ENCODE measurements at places on chromosomes 1 and 21.

GRCh38 chr21:43361127-43361492, 65.8 kb downstream of the SIK1 start:
- no peak for DNase-seq

GRCh38 chr1:153779781-153780541, 4.8 kb downstream of the SLC27A3 start:
- DNase-seq, result no peak

GRCh38 chr21:41745971-41746743, 20.7 kb downstream of the RIPK4 start:
- no peak for DNase-seq

GRCh38 chr1:211944733-211945500, 90.4 kb downstream of the INTS7 start:
- no peak for DNase-seq

GRCh38 chr21:46038871-46039397, 57.4 kb downstream of the COL6A1 start:
- no peak for DNase-seq

- DNase-seq, result no peak
Observed at GRCh38 chr1:20507248-20507563, 745 bp downstream of the MUL1 start.

GRCh38 chr1:192574073-192574472, 1.5 kb upstream of the RGS1 start:
- DNase-seq, result no peak

DNA sequence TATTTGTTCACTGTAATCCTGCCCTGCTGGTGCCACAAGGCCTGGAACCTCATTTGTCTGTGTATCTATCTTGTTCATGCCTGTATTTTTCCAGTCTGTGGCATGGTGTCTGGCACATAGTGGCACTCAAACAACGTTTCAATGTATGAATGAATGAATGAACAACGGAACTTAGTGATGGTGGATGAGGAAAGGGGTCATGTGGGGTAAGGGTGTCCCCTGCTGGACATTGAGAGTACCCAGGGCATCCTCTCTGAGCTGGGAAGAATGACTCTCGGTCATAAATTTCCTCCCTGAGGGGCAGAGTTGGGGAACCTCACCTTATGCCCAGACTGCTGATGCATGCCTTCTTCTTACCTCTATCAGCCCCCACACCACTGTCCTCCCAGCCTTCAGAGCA, 18.9 kb upstream of the ZNF683 start:
- no peak for DNase-seq

DNA sequence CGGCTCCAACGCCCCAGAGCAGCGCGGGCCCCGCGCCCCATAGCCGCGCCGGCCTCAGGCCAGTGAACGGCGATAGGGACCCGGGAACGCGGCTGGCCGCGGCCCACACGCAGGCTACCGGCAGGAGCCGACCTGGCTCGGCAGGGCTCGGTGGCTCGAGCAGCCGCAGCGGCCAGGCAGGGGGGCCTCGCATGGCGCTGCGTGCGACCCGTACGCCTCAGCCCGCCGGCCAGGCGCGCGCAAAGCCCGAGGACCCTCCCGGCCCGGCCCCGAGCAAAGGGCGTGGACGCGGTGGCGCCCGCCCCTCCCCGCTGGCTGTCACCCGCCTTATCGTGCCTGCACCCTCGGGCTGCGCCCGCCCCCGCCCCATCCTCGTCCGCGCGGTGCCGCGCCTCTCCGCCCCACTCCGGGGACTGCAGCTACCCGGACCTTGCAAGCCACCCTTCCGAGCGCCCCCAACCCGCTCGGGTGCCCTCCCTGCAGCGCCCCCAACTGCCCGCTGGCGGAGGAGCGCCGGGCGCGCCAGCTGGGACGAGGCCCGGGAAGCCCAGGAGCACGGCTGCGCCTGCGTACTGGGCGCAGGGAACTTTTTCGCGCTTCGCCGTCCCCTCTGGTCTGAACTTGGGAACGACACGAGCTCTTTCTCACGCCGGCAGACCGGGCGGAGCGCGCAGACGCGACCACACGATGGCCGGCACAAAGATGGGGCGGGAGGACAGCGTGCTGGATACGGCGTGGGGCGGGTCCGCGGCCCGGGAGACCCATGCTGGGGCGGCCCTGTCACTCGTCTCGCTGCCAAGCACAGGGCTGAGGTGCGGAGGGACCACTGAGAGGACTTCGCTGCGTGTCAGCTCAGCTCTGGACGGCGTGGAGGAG, at the start of gene ABCB10:
Gene ABCB10 (minus strand): TSS at position 248 of the 876 bp plus-strand sequence. CDS start 55 bp downstream, at position 193.
- DNase-seq, result peak; percentile 94

GRCh38 chr1:29358183-29358582, 121.9 kb downstream of the PTPRU start:
- DNase-seq, result no peak

GRCh38 chr1:119653839-119654170, 5.7 kb upstream of the ZNF697 start:
- DNase-seq, result no peak

DNA sequence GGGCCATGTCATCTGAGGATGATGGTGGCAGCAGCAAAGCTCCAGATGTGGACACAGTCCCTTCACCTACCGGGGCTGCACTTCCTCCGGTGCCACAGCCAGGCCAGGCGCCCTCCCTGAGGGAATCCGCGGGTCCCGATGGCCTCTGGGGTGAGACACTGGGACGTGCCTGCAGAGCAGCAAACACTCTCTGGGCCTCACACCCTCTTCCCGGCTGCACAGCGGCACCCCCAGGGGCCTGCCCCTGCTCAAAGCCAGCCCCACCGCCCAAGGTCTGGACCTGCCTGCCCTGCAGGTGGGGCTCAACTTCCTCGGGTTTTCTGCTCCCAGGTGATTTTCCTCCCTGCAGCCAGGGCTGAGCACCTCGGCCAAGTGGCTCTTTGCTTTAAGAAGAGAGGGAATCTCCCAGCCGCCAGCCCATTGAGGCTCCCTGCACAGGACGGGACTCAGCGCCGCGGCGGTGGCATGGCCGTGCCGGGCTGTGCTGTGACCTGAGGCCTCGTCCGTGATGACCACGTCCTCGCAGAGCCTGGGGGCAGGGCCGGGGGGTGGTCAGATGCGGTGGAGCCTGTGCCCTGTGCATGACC, 21.3 kb upstream of the COL18A1 start:
- DNase-seq, result no peak
